ENCODE measurements at places on chromosomes 7 and 10.

- no peak for DNase-seq
These were observed 340.0 kb upstream of the NRP1 start for GRCh38 chr10:33674491-33674890.

GRCh38 chr7:154968336-154969001 is 34.5 kb downstream of the PAXIP1 start:
- no peak for DNase-seq

DNA sequence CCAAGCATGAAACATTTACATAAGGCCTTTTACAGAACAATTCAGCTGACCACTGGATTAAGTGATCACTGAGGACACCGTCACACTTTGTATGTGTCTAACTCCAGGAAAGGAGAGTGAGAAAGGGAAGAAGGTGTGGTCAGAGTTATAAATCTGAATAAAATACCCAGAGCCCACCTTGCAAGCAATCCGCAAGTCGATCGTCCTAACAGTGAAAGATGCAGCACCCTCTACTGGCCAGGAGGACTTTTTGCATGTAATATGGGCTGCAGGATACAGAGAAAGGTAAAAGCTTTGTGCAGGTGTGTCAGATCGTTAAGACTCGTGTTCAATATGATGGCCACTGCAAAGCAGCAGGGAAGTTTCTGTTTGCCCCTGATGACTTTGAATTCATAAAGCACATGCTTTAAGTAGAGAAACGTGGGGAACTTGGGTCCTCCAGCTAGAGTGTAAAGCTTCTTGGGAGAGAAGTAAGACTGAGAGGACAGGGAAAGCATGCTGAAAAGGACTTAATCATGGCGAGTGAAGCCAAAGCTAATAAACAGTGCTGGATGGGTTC is 68.5 kb upstream of the BMPER start:
- DNase-seq, result no peak

DNA sequence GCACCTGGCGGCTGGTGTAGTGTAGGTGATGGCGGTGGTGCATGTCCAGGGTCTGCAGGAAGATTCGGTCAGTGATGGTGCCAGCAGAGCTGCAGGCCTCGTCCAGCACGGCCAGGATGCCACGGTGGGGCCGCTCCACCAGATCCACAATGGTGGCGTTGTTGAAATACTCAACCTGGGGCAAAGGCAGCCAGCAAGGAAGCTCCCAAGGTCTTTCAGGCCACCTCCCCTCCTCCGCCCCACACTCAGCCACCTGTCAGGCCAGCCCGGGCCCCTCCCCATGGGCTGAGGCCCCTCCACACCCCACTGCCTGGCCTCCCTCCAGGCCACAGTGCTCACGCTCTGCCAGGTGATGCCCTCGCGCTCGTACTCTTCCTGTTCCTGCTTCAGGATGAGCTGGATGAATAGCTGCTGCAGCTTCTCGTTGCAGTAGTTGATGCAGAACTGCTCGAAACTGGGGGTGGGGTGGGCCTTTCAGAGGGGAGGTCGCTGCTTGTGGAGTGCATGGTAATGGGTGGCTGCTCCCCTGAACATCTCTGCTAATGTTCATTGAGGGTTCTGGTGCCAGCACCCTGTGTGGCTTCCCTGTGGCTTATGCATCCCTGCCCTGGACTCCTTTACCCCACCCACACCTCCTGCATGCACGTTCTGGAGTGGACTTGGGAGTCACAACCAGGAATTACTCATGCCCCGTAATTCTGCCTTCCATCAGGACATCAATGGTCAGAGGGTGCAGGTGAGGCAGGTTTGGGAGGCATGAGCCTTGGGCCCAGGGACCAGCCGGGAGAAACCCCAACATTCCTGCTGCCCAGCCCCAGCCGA is 8.9 kb downstream of the MYO1G start:
- no peak for DNase-seq

GRCh38 chr7:142968229-142968628 is 6.1 kb upstream of the KEL start:
- no peak for DNase-seq

- no peak for DNase-seq
These were observed 274.3 kb downstream of the KLF6 start for GRCh38 chr10:3510741-3511140.

GRCh38 chr7:25901658-25902057 is 250.3 kb upstream of the NFE2L3 start:
- DNase-seq, result no peak

- DNase-seq, result no peak
These were observed 9.6 kb downstream of the DNMBP start for GRCh38 chr10:100000109-100000644.

All from right kidney (tissue), 9 donors.